ENCODE measurements at places on chromosomes 1 and 21. TPM values are rescaled to one million over a fixed set of nuclear protein-coding genes. Genes with fewer than 3 reads are reported as not detected.
A peak's percentile ranks its signal among the peaks of the same experiment; 100 is the strongest.

DNA sequence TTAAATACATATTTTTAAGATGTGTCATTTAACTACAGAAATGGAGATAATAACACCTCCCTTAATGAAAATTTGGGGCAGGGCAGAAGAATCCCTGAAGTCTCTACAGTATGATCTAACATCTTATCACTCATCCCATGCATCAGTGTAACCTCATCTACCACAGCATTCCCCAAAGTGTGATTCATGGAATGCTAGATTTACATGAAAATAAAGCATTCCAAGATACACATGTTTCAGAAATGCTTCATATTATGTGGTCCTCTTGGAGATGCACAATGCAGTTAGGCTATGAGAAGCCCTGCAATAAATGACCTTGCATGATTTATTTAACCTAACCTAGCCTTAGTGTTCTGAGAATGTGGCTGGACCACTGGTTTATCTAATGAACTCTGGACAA is 166.9 kb upstream of the SYT6 start:
- peak; percentile 77 for DNase-seq

GRCh38 chr1:235101558-235102258 is 26.9 kb downstream of the TOMM20 start:
- DNase-seq: peak; percentile 25

The SGIP1 gene
- under 0.01 TPM for total RNA-seq

The ZRANB2 gene
- total RNA-seq: 25.4 TPM

DNA sequence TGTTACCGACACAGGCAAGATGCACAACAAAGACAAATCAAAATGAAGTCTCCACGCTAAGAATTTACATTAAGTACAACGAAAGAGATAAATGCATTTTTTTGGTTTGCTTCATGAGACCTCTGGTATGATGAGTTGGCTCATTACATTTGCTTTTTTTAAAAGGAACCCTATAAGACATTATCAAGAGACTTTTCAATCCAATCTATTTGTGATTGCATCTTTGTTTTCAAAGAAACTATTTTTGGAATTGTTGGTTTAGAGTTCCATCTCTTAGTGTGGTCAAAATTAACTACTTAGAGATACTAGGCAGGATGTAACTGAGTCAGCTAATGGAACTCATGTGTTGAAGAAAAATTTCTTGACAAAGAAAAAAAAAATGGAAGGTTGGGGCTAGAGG is 200.1 kb downstream of the ZC3H11B start:
- DNase-seq: peak; percentile 52

The DNAJC28 gene
- 2.0 TPM for total RNA-seq

The SMIM1 gene
- total RNA-seq: not detected

The FAM43B gene
- 0.10 TPM for total RNA-seq

The MFSD2A gene
- 8.1 TPM for total RNA-seq

The CCDC181 gene
- total RNA-seq: 1.2 TPM

DNA sequence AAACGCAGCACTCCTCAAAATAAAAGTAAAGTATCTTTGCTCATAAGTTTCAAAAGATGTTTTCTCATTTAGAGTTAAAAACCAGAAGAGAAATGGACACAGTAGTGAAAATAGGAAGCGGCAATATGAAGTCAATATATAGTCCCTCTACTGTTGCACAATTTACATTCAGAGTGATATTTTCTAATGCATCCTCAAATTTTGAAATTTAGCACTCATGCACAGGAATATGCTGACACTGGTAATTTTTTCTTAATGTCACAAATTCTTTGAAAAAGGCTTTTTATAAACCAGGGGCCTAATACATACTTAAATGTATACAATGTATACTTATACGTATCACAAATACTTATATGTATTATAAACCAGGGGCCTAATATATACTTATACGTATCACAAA is 19.5 kb downstream of the ST7L start:
- no peak for DNase-seq

- peak; percentile 74 for DNase-seq
Observed at GRCh38 chr1:183080406-183080805, 57.2 kb downstream of the LAMC1 start.

DNA sequence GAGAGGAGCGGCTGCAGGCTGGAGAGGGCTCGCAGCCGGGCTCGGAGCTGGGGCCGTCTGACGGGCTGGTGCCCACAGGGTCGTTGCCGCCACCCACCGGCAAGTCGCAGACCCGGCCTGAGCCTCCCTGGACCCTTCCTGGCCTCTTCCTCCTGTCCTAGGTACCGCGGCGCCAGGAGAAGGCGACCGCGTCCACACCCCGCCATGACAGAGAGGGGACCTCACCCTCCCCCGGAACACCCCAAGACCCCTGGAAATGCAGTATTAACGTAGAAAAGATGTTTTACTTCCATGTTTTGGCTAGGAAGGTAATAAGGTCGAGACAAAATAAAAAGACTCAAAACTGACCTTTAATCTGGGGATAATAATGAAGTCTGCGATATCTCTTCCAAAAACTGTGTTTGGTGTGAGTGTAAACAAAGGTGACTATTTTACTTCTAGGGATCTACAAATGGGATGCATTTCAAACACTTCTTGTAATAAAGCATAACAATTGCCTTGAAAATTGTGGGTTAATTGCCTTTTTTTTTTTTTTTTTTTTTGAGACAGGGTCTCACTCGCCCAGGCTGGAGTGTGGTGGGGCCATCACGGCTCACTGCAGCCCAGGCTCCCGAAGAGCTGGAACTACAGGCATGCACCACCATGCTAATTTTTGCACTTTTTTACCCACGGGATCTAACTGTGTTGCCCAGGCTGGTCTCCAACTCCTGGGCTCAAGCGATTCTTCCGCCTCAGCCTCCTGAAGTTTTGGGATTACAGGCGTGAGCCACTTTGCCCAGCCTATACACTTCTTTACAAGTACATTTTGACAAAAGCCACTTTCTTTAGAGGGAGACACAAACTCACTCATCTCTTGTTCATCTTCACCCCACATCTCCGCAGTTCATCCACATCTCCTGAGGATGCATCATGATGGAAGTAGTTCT is 838 bp upstream of the RSRP1 start:
- DNase-seq: no peak

GRCh38 chr1:245742896-245743295 is 588.1 kb downstream of the KIF26B start:
- DNase-seq: peak; percentile 80

- peak; percentile 55 for DNase-seq
Observed at GRCh38 chr1:89635825-89636815, 3.2 kb downstream of the LRRC8C start.

DNA sequence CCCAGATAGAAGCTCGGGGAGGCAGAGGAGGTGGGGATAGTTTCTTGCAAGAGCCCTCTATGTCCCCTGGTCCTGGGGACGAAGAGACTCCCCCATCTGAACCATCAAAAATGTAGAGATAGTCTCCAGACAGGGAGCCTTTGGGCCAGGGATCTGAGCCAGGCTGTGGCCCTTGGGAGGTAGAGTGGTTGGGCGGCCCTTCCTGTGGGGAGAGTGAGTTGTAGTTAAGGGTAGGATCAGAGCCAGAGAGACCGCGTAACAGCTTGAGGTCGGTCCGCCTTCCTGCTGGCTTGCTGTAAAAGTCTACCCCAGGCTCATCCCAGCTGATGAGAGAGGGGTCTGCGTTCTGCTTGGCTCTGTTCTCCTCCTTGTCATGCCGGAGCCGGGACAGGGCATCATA is 25.3 kb downstream of the PIK3C2B start:
- DNase-seq: no peak

DNA sequence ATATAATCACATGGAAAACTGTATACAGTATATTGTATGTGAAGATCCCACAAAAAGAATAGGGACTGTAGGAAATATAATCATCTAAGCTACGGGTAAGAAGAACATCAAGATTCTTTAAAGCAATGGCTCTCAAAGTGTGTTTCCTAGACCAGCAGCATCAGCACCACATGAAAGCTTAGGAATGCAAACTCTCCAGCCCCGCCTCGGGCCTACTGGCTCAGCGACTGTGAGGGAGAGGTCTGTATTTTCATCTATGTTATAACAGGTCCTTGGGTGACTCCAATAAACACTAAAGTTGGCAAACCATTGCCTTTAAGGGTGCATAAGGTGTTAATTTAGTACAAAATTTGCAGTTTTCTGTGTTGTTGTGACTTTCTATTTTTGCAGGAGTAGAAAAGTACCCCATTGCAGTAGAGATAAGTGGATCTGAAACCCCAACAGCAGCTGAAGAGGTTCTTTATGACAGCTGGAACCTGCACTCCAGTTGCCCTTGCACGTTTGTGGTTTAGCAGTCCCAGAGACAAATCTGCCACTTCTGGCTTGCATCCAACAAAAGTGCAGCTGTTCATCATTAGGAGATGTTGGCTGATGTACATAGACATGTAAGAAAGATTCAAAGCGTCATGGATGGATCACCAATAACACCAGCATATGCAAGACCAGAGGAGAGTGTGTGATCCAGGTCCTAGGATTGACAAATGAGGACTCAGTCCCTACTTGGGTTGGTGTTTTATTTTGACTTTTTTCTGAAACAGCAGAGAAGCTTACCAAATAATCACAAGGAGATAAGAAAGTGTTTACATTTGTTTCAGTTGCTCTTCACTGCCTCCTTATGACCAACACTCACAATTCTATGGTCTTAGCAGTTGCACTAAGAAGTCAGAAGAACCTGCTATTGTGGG is 15.9 kb upstream of the IFNAR1 start:
- peak; percentile 86 for DNase-seq

The CGN gene
- under 0.01 TPM for total RNA-seq

The PDE9A gene
- total RNA-seq: not detected

The PPIAL4G gene
- total RNA-seq: not detected

- DNase-seq: peak; percentile 54
Observed at GRCh38 chr1:46137916-46138315, 5.5 kb upstream of the PIK3R3 start.

- DNase-seq: peak; percentile 37
Observed at GRCh38 chr1:240189386-240189989, 97.8 kb downstream of the FMN2 start.

GRCh38 chr1:65359888-65360287 is 50.5 kb downstream of the DNAJC6 start:
- no peak for DNase-seq

DNA sequence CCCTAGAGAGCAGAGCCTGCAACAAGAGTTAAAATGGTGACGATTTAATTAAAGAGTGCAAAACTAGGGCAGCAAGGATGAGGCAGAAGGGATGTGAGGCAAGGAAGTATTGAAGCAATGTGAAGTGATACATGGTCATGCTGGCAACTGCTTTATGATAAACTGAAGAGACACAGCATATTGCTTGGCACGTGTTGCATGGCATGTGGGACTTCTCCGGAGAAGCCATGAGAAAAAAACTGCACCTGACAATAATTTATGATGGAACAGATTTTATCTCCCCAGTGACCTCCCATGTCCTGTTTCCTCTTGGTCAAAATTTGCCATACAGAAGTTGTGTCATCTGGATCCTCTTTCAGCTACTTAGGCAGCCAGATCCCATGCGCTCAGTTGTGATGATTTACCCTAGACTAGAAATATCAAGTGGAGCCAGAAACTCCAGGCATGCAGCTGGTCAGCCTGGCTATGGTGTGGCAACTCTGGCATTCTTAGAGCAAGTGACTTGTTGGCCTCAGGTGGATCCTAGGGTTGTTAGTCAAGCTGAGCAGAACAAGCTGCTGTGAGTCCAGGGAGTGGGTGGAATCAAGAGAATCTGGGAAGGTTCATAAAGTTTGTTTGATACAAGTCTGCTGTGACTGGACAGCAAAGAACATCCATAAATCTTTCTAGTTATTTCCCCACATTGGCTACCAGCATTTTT is 611.4 kb upstream of the USP24 start:
- DNase-seq: peak; percentile 68

- peak; percentile 64 for DNase-seq
Observed at GRCh38 chr1:39892601-39893595, 8.8 kb downstream of the MYCL start.

DNA sequence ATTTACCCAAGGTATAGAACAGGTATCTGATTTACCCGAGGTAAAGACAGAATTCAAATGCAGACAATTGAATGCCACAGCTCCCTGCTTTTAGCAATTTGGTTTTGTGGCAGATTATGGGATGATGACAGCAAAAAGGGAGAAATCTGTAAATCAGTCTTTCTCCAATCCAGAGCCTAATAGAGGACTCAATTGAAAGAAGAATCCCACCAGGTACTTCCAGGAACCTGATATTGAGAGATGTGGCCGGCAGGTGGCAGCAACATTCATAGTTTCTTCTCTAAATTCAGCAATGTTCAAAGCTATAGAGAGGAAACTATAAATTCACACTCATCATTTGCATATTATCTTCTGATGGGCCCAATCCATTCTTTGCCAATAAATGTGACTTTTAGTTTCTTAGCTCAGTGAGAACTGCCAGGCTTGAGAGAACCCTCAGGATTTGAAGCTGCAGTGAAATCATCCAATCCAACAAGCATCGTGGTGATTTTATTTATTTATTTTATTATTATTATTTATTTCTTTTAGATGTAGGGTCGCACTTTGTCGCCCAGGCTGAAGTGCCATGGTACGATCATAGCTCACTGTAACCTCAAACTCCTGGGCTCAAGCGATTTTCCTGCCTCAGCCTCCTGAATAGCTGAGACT is 9.8 kb upstream of the PHACTR4 start:
- peak; percentile 62 for DNase-seq

- no peak for DNase-seq
Observed at GRCh38 chr1:89499320-89499719, 25.3 kb upstream of the LRRC8B start.

The HNRNPU gene
- 201 TPM for total RNA-seq

DNA sequence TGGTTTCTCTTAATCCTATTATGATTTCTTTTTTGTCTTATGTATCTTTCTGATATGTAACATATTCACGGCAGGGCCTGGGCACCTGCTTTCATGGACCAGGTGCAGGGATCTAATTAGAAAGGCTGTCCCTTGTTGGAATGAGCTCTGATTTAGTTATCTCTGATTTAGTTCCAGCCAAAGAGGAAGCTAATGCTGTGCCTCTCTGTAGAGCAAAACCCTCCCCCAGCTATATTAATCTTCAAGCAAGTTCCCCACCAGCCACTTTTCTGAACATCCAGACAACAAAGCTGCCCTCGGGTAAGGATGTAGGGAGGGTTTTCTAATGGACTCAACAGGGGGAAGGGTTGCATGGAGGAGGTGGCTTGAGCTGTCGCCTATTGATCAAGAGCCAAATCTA is 6.1 kb downstream of the TSACC start:
- no peak for DNase-seq

The TESK2 gene
- total RNA-seq: 2.3 TPM

Measured in RPMI7951 (cell line).